Activated CD8-positive, alpha-beta T cell treated with anti-CD3 and anti-CD28 coated beads for 36 hours (primary cell): ENCODE measurements at places on chromosomes 3 and 15.
A peak's percentile ranks its signal among the peaks of the same experiment; 100 is the strongest.

GRCh38 chr3:67686069-67686468 lies 31.7 kb upstream of the SUCLG2 start:
- no peak for DNase-seq

DNA sequence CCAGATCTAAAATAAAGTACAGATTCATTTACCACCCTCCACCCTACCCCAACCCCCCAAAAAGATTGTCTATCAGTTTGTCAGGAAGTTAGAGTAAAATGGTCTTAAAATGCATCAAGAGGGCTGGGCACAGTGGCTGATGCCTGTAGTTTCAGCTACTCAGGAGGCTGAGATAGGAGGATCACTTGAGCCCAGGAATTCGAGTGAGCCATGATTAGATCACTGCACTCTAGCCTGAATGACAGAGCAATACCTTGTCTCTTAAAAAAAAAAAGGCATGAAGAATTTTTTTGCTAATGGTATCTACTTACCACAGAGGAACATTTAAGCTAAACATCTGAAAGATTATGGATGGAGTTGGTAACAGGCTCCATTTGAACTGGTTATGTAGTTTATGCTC lies 71.0 kb downstream of the RBM6 start:
- no peak for DNase-seq

- DNase-seq = no peak
Observed at GRCh38 chr3:128455116-128455515, 11.6 kb downstream of the DNAJB8 start.

GRCh38 chr3:99863588-99863987 lies 45.9 kb downstream of the CMSS1 start:
- no peak for DNase-seq

DNA sequence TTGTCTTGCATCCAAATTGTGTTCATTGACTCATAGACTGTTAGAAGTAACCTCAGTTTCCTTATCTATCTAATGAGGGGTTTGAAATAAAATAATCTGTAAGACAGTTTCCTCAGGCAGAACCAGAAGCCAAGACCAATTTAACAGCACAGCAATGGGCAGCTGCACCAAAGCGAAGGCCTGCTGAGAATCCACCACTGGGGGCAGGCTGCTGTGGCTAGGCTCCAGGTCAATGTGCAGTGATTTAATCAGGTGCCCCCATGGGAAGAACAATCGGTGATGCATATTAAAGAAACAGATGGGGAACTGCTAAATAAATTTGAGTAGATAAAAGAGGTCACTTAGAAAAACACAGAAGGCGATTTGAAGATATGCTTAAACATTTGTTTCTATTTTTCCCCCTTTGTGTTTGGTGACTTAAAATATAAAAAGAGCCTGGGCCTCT lies 28.0 kb upstream of the TMOD3 start:
- DNase-seq = peak; percentile 23
